AG08395 (cell line): ENCODE measurements at places on chromosomes 2 and 18.

- peak; percentile 93 for DNase-seq
Measured at GRCh38 chr2:231666171-231667095, 41.9 kb upstream of the PTMA start.

GRCh38 chr2:138010890-138011289 is 46.6 kb downstream of the HNMT start:
- no peak for DNase-seq

- DNase-seq, result no peak
Measured at GRCh38 chr2:235827585-235827992, 333.7 kb downstream of the AGAP1 start.

DNA sequence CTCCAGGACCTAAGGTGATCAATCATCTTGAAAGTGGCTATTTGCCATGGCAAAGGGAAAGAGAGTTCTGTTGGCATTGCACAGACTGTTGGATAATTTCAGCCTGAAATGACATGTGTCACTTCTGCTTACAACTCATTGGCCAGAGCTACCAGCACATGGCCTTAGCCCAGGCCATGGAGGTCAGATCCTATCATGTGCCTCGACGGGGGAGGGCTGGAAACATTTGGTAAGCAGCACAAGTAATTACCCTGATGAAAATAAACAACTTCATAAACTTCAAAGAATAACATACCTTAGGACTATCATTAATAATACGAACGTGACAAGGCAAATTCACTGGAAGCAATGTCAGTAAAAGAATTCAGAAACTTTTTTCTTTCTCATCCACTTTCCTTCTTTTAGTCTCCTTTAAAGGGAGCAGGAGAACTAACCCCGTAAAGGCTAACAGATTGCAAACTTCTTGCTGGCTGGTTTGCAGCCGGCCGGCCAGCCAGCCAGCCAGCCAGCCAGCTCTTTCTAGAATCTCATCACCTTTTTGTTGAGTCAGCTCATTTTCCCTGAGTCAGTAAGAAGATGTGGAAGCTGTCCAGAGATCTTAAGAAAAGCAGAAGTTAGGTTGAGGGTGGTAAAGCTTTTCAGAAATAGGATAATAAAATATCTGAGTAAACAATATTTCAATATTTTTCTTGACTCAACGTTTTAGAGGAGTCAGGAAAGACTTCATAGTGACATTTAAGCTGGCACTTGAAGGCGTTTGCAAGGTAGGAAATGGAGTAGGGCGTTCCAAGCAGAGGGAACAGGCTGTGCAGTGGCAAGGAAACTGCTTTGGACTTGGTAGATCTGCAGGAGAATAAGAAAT is 31.9 kb downstream of the CNRIP1 start:
- peak; percentile 66 for DNase-seq

- DNase-seq, result no peak
Measured at GRCh38 chr2:229634601-229635370, 79.6 kb downstream of the DNER start.
